NCI-H146 (cell line): ENCODE measurements at places on chromosomes 3 and 15.

GRCh38 chr15:42094512-42094963, at the start of gene PLA2G4D:
Gene PLA2G4D, minus strand, starts transcription at chr15:42094562. Its CDS starts 103 bp downstream, at chr15:42094459.
- DNase-seq, result peak; percentile 35

DNA sequence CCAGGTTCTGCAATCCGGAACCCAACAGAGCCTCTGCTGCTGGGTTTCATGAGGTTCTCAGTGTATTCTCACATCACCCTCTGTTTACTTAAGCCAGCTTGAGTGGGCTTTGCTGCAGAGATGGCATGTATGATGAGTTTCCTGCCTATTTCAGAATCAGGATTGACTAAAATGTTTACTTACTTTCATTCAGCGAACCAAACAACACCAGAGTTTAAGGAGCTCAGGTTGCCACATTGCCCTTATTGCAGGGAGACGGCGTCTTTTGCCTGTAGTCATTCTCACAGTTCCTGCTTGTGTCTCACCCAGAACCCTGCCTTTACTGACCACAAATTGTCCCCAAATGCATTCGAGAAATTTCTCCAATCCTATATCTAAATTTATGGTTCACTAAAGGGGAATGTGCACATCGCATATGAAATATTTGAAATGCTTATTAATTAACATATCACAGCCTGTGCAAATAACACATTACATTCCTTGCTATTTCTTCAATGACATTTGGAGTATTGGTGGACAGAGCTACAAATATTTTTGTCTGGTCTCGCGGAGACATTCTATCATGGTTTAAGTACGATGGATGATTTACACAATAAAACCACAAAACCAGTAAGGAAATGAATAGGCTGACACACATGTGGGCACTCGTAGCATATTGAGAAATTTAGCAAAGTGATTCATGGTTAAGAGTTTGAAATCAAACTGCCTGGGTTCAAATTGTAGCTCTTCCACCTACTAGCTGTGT, 377.2 kb upstream of the CFAP20DC start:
- DNase-seq, result no peak

GRCh38 chr3:179224584-179224983, 26.3 kb downstream of the KCNMB3 start:
- DNase-seq, result no peak

- DNase-seq, result no peak
These were observed 1294.1 kb downstream of the NSUN3 start for GRCh38 chr3:95356764-95357501.

DNA sequence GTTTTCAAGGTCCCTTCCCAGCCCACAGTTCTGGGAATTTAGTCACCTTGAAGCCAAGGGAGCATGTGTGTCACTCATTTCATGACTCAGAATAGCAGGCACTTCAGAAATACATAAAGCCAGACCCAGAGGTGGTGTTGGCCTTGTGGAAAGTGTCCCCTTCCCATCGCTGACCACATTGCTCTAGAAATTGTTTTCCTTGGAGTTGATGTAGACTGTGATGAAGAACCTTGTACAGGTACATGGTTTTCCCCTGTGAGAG, 158.8 kb downstream of the SLCO3A1 start:
- DNase-seq, result no peak

- no peak for DNase-seq
These were observed 22.4 kb downstream of the PAQR5 start for GRCh38 chr15:69320977-69321554.

DNA sequence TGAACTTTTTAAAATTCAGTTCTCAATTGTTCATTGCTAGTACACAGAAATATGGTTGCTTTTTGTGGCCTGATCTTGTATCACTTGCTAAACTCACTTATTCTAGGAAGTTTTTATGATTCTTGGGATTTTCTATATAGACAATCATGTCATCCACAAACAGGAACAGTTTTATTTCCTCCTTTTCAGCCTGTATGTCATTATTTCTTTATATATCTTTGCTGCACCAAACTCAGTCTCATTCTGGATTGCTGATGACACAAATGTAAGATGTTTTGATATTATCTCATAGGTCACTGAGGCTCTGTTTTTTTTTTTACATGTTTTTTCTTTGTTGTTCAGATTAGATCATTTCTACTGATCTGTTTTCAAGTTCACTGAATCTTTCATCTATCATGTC, 71.7 kb downstream of the TTBK2 start:
- DNase-seq, result no peak

DNA sequence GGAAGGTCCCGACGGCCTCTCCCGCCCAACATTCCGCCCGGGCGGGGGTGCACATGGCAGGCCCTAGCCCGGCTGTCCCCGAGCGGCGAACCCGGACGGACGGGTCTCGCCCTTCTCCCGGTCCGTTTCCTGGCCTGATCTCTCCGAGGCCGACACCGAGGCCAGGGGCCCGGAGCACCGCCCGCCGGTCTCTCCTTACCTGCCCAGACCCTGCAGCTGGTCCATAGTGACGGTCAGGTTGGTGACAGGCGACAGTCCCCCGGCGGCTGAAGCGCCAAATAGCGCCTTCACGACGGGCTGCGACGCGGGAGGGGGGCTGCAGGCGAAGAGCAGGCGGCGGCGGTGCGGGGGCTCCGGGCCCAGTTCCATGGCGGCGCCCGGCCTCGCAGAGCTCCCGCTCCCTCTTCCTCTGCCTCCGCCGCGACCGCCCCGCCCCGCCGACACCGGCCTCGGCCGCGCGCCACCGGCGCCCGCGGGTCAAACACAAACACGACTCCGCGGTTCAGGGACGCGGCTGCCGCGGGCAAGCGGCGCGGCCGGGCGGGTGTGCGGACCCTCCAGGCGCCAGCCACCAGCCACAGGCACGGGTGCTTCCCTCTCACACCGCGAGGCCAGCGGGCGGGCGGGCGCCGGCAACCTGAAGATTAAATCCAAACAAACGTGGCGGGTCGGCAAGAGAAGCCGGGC, 495 bp downstream of the CDC25A start:
- DNase-seq, result peak; percentile 51

- DNase-seq, result no peak
These were observed 406.0 kb downstream of the ZBTB20 start for GRCh38 chr3:114741066-114741465.
